Breast epithelium (tissue), 4 donors: ENCODE measurements at places on chromosomes 6 and 20. TPM values are rescaled to one million over a fixed set of nuclear protein-coding genes. Genes with fewer than 3 reads are reported as not detected.

The TFAP2B gene
- 25.0 TPM for total RNA-seq

The PBOV1 gene
- not detected for total RNA-seq

The SLC22A7 gene
- total RNA-seq: not detected

The ARMC2 gene
- 7.2 TPM for total RNA-seq

The BEND6 gene
- 0.33 TPM for total RNA-seq

The DBNDD2 gene
- total RNA-seq: 32.2 TPM

The KIF25 gene
- total RNA-seq: not detected

- no peak for DNase-seq
Observed at GRCh38 chr6:41302638-41303037, 16.2 kb upstream of the TREM1 start.

DNA sequence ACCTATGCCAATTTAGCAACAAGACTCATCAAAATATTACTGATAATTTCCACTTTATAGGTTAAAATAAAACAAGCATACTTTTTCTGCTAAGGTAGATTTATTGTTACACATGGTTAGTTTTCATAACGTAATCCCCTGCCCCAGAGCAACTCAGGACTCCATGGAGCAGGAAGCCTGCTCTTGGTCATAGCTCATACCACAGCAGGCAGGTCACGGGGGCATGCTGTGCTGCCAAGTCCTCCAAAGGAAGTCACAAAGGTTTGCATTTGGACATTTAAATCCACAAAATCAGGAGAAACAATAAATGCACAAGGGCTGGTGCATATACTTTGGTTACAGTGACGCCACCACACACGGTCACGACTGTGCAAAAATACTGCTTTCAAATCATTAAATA is 12.5 kb downstream of the GZF1 start:
- no peak for DNase-seq

- DNase-seq: no peak
Observed at GRCh38 chr6:143236151-143236798, 175.6 kb downstream of the AIG1 start.

- DNase-seq: peak; percentile 61
Observed at GRCh38 chr6:32154514-32155161, 697 bp downstream of the PPT2 start.

DNA sequence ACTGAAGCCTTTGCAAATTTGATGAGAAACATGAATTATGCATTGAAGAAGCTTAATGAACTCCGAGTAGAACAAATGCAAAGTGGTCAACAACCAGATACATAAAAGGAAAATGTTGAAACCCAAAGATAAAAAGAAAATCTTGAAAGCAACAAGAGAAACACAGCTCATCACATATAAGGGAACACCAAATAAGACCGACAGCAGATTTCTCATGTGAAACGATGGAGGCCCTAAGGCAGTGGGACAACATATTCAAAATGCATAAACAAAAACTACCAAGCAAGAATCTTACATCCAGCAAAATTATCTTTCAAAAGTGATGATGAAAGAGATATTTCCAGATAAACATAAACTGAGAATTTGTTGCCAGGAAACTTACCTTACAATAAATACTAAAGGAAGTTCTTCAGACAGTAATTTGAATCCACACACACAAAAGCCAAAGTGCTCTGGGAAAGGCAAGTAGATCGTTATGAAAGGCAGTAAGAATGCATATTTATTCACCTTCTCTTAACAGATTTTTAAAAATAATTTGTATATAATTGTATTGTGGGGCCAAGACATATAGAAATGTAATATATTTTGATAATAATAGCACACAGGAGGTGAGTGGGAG is 22.5 kb downstream of the SLC52A3 start:
- no peak for DNase-seq

DNA sequence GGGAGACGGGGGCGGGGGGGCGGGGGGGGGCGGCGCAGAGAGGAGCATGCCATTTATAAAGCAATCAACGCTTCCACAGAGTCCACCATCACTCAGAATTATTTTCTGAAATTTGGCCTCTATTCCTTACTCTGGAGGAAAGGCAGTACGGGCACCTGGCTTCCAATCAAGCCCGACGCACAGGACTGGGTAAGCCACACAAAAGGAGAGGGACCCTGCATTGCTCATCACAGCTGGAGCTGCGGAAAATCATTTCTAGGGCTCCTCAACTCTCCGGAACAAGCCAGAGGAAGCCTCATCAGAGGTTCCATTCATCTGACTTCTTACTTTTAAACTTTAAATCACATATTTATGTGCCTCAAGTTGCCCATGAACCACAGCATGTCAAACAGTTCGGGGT is 55.9 kb downstream of the TTI1 start:
- DNase-seq: no peak

DNA sequence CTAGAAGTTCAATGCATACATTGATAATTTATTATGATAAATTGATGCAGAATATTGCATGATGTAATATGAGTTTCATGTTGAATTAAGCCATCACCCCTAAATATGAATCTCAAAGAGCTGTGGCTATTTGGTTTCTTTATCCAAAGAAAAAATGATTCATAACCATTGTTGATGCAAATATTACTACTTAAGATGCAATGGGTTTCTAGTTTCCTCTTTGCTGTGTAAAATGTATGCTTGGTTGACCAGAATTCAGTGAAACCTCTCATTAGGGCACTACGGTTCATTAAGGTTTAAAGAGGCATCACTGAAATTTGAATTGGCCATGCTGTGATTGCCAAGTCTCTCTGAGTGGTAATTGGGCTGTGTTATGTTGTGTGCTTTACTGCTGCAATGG is 492.5 kb upstream of the FLRT3 start:
- DNase-seq: no peak

DNA sequence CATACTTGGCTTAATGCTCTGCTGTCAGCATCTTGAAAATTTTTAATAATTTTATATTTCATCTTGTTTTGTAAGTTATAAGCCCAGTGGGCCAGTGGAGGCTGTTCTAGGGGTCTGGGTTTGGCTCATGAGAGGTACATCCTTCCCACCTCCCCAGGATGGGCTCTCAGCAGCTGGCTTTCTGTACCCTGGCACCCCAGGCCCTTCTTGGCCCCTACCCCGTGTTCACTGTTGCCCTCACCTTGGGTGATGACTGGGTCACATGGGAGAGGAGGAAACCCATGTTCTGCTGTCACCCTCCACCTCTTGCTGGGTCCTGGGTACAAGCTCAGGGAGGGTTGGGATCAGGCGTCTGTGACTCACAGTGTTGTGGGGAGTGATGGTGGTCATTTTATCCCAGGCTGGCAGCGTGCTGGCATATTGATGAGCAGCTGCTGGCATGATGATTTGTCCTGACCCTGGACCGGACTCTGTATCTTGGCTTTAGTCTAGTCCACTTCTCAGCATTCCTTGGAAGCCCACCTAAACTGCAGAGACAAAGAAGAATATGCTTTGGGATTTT is 34.6 kb downstream of the SLC16A10 start:
- no peak for DNase-seq

GRCh38 chr20:23161244-23161891 is 75.2 kb upstream of the CD93 start:
- no peak for DNase-seq

DNA sequence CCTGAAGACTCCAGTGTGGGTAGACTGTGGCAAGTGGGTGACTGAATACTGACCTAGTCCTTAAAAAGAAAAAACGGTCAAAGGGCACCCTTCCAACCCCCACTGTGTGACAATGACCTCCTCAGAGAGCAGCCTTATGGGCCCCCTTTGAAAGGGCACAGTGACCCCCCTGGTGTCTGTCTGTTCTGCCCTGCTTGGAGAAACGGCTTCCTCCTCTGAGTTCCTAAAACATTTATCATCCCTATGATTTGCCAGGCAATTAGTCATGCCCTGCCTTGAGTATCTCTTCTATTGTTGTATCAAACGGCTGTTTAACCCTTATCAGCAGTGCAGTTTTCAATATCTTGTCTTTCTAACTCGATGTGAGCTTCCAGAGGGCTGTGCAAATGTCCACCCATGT is 21.0 kb upstream of the STX16 start:
- no peak for DNase-seq

- no peak for DNase-seq
Observed at GRCh38 chr6:12013307-12013719, 1.2 kb downstream of the HIVEP1 start.

- DNase-seq: no peak
Observed at GRCh38 chr6:15419493-15419892, 173.6 kb downstream of the JARID2 start.

DNA sequence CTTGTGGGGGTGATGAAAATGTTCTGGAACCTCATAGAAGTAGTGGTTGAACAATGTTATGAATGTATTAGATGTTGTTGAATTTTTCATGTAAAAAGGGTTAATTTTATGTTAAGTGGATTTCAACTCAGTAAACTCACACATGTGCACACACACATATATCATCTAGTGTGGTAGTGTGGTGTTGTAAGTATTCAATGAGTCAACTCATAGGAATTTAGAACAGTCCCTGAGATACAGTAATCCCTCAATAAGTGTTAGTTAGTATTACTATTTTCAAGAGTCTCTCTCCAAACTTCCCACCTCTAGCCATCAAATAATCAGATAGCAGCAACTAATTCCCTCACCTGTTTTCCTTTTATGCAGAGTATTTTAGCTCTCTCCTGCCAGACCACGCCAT is 563.1 kb upstream of the JARID2 start:
- no peak for DNase-seq

DNA sequence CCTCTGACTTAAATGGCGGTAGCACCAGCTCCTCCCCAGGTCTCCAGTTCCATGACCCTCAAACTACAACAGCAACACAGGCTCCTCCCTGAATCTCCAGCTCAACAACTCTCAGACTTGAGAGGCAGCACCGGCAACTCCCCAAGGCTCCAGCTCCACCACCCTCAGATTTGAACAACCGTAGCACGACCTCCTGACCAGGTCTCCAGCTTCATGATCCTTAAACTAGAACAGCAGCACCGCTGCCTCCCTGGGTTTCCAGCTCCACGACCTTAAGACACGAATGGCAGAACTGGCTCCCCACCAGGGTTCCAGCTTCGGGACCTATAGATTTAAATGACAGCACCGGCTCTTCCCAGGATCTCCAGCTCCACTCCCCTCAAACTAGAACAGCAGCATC is 325.8 kb downstream of the PREX1 start:
- no peak for DNase-seq

DNA sequence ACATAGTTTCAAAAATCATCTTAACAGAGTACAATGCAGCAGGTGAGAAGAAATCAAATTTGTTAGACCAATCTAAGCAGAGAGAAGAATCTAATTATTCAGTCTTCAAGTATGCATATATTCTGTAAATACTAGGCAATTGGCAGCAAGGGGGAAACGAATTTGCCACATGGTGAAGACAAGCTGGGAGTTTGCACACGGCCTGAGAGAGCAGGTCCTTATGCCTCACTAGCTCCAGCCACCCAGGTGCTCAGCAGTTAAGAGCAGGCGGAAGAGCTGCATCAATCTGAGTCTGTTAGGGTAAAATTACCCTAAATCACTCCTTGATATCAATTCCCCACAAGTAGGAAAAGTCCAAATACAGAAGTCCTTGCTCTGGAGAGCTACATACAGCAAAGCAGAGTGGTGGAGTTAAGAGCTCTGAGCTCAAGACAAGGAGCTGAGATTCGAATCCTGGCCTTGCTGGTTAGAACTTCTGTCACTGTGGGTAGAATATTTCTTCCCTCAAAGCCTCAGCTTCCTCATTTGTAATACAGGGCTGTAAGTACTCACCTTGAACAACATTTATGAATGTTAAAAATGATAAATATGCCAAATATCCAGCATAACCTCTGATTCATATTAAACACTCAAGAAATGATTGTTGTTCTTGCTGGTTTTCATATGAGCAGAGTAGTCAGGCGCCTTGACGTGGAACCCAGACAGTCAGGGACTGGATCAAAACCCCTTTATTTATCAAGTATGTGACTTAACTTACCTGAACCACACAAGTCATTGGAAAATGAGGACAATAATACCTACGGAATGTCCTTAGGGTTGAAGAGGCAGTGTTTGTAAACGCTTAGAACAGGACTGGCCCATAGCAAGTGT is 444.2 kb downstream of the CDH26 start:
- DNase-seq: no peak

- no peak for DNase-seq
Observed at GRCh38 chr6:106560996-106561685, 68.2 kb downstream of the RTN4IP1 start.

DNA sequence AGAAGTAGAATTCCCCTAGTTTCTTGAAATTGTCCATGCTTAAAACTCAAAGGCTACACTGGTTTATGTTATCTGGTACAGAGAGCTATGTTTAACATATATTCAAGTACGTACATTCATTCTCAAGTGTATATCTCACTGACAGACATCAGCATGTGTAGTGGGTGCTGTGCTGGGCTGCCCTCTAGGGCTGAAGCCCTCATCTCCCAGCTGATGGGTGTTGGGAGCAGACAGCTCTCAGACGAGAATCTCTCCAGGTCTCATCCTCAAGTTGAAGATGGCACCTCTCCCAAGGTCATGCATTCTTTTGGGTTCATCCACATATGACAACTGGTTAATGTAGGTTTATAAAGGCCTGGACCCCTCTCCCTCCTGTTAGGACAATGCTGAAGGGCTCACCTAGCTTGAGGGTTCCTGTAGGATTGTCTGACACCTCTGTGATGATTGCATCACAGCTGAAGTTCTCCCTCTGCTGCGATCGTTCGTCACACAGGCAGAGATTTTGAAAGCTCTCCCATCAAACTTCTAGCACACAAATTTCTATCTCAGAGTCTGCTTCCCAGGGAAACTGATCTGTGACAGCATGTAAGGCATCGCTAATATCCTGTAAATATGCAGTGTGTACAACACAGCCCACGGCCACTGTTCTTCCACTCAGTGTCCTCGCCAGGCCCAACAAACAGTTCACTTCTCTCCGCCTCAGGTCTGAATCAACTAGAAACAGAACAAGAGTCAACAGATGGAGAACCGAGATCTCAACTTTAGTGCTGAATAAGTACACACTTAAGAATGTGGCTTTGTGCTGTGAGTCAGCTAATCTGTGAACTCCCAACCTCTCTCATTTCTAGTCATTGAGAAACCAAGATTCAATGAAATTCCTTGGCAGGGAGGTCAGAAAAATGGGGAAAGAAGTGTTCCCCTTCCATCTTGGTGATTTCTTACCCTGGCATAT is 43.2 kb downstream of the PREP start:
- no peak for DNase-seq

GRCh38 chr6:120290964-120291363 is 941.4 kb upstream of the MAN1A1 start:
- no peak for DNase-seq

DNA sequence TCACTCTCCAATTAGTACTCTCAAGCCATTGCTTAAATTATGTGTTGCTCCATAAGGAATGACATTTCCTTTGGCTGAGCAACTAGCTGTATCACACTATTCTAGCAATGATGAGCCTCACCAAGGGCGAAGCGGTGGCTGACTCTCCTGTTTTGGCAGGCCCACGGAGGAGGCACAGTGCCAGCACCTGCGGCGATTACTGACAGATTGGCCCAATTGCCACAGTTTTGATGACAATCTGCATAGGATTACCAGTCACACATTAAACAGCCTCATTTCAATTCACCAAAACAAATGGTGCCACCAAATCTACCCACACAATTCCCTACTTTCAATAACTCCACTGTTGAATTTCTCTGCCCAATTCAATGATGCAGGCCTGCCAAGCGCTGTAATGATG is 286.9 kb downstream of the PTPRK start:
- no peak for DNase-seq
